ENCODE measurements at places on chromosomes 4 and X. TPM values are rescaled to one million over a fixed set of nuclear protein-coding genes. Genes with fewer than 3 reads are reported as not detected.

Gene SCD5
- 53.4 TPM for total RNA-seq

DNA sequence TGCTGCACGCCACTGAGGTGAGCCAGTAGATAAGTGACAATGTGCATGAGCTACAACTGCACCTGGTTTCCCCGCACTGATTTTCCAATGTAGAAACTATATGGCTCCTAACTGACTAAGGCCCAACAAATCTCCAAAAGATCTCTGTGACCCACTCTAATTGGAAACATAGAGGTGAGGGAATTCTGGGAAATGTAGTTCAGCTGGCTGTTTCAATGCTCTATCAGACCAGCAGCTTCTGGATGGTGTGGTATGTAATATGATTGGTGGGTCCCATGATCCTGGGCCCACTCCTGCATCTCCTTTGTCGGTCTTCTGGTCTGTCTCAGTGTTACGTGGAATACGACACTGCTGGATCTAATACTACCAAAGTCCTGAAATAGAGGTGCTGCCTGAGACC is 18.6 kb downstream of the CCDC160 start:
- no peaks in the 10 kb centered on the region for H3K36me3 ChIP-seq
- no peaks in the 10 kb centered on the region for H3K4me1 ChIP-seq
- H3K27me3 ChIP-seq = no peaks in the 10 kb centered on the region
- no peak overlapping the region for H3K4me3 ChIP-seq
- DNase-seq = no peak

DNA sequence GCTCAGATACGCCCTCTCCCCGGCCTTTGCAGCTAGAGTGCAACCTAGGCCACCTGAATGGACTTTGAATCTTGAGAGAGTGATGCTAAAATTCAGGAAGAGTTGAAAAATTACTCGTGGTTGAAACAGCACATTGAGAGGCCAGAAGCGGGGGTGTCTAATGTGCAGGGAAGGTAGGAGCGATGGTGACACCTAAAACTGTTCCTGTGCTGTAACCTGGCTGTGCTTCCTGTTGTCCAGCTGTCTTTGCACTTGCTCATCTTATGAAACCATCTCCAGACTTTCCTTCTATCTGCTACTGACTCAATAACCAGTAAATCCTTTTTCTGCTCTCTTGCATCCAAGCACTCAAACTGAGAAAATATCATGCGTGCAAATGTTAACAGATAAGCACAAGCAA is 106.4 kb upstream of the RPS6KA3 start:
- no peak for DNase-seq
- no peaks in the 10 kb centered on the region for H3K36me3 ChIP-seq
- H3K27me3 ChIP-seq = no peaks in the 10 kb centered on the region
- H3K27ac ChIP-seq = no peak overlapping the region
- H3K4me1 ChIP-seq = peaks cover 10% of the 10 kb centered on the region
- H3K4me3 ChIP-seq = no peak overlapping the region

GRCh38 chrX:13452283-13452682 is 117.1 kb upstream of the EGFL6 start:
- no peaks in the 10 kb centered on the region for H3K4me1 ChIP-seq
- H3K27me3 ChIP-seq = no peaks in the 10 kb centered on the region
- DNase-seq = no peak

DNA sequence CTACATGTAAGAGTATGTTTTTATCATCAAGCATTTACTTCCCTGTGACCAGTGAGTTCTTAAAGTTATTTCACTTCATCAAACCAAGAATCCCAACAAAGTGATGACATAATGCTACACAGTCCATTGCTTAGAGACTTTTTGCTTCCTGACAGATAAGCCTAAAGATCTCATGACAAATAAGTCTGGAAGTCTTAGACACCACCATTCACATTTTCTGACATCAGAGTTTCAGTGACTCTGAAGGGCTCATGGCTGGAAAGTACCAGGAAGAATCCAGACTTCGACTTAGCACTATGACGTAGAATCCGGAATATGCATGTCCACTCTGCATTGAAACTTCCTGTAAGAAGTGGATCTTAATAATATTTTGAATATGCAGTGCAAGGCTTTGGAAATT is 53.7 kb downstream of the CLDN22 start:
- H3K4me3 ChIP-seq = no peak overlapping the region
- no peak overlapping the region for H3K27ac ChIP-seq
- H3K4me1 ChIP-seq = peaks cover 11% of the 10 kb centered on the region
- DNase-seq = no peak
- H3K27me3 ChIP-seq = no peaks in the 10 kb centered on the region
- H3K36me3 ChIP-seq = peaks cover 24% of the 10 kb centered on the region

DNA sequence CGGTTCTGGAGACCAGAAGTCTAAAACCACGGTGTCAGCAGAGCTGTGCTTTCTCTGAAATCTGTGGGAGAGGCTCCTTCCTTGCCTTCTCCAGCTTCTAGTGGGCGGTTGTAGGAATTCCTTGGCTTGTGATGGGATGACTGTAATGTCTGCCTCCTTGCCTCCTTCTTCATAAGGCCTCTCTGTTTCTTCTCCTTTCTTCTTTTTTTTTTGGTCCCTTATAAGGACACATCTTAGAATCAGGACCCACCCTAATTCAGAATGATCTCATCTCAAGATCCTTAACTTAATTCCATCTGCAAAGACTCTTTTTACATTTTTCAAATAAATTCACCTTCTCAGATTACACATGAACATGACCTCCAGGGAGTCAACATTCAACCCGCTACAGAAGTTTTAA is 186.9 kb downstream of the STK32B start:
- DNase-seq = no peak
- no peaks in the 10 kb centered on the region for H3K36me3 ChIP-seq
- no peak overlapping the region for H3K27ac ChIP-seq
- H3K4me3 ChIP-seq = no peak overlapping the region

DNA sequence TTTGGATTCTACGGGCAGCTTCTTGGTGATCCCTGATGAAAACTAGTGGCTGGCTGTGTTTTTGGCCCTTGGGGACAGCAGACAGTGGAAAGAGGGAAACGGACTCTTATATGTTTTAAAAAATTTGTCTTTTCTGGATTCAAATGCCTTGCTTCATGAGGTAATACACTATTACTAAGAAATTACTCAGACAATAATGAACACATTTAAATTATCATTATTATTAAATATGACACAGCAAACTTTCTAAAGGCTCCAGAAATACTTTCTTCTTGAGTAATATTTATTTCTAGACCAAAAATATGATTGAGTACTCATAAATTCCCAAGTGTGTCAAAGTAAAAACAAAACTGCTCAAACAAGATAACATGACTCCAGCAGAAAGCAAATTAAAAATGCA is 520.7 kb upstream of the AADAT start:
- no peaks in the 10 kb centered on the region for H3K27me3 ChIP-seq
- no peaks in the 10 kb centered on the region for H3K4me1 ChIP-seq
- no peaks in the 10 kb centered on the region for H3K36me3 ChIP-seq
- DNase-seq = no peak

Measured in thyroid gland (tissue), 4 donors.